Activated CD4-positive, alpha-beta memory T cell treated with anti-CD3 and anti-CD28 coated beads, Interleukin-2, amount 10 ng/mL, durations not matched to agents 7 days and 5 days (primary cell): ENCODE measurements at places on chromosomes 2 and 18.
A peak's percentile ranks its signal among the peaks of the same experiment; 100 is the strongest.

DNA sequence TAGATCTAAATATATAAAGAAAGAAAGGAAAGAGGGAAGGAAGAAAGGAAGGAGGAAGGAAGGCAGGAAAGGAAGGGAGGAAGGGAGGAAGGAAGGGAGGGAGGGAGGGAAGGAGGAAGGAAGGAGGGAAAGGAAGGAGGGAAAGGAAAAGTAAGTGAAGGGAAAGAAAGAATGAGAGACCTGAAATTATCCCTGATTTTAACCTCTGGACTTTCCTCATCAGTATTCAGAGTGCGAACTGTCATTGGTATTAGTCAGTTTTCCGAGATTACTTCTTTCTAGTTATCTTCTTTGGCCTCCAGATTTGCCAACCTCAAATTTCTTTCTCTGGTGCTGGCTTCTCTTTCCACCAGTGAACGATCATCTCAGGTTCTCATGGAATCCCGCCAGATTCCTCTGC is 215.5 kb upstream of the FN1 start:
- H3K36me3 ChIP-seq, result no peaks in the 10 kb centered on the region
- H3K4me3 ChIP-seq, result no peak overlapping the region
- DNase-seq, result no peak
- H3K27ac ChIP-seq, result no peak overlapping the region
- H3K4me1 ChIP-seq, result no peaks in the 10 kb centered on the region
- H3K27me3 ChIP-seq, result no peaks in the 10 kb centered on the region

DNA sequence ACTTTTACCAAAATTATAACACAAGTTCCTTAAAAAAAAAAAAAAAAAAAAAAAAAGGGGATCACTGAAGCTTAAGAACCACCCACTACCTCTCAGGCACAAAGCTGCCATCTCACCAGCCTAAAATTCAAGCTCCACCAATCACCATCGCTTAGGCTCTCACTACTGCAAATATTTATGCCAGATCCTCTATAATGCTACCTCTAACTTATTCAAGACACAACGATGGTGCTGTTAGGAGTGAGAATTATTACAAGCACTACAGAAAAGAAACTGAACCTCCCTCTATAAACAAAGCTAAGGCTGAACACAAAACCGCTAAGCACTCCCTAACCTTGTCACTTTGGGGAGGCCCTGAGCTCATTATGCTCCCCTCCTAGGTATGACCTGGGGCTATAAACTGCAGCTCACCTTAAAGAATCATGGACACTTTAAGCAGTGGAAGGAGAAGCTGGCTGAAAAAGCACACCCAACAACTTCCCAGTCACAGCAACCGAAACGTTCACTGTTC is 3.6 kb downstream of the FZD5 start:
- H3K27ac ChIP-seq, result no peak overlapping the region
- H3K4me1 ChIP-seq, result peaks cover 29% of the 10 kb centered on the region
- peaks cover 57% of the 10 kb centered on the region for H3K27me3 ChIP-seq
- no peaks in the 10 kb centered on the region for H3K36me3 ChIP-seq

DNA sequence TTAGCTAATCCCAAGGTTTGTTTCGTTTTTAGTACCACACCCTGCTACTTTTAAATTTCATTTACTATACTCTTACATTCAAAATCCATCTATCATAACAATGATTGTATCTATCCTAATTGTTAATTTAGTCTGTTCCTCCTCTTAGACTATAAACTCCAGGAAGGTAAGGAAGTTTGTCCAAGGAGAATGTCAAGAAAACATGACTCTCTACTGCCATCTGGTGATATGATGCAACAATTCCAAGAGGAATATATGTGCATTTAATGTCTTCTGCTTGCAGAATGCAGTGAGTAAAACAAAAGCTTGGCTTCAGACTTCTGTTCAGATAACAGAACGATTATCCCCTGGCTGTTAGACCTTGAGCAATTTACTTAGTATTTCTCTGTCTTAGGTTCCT is 1267.1 kb downstream of the LRP1B start:
- no peak overlapping the region for H3K4me3 ChIP-seq
- no peaks in the 10 kb centered on the region for H3K36me3 ChIP-seq

- no peaks in the 10 kb centered on the region for H3K36me3 ChIP-seq
- H3K27me3 ChIP-seq, result peaks cover 51% of the 10 kb centered on the region
- H3K4me1 ChIP-seq, result peaks cover 21% of the 10 kb centered on the region
- H3K4me3 ChIP-seq, result no peak overlapping the region
- peak; percentile 46 for DNase-seq
- H3K27ac ChIP-seq, result no peak overlapping the region
These were observed 383.3 kb downstream of the MTX2 start for GRCh38 chr2:176652300-176653182.

- H3K4me3 ChIP-seq, result no peak overlapping the region
- H3K27ac ChIP-seq, result no peak overlapping the region
- no peaks in the 10 kb centered on the region for H3K4me1 ChIP-seq
- no peaks in the 10 kb centered on the region for H3K27me3 ChIP-seq
- no peak for DNase-seq
- no peaks in the 10 kb centered on the region for H3K36me3 ChIP-seq
These were observed 1.8 kb downstream of the HNMT start for GRCh38 chr2:137966043-137966442.
